ENCODE measurements at places on chromosomes 13 and 19.

GRCh38 chr13:113320226-113320875 lies 23.3 kb downstream of the LAMP1 start:
- no peak for DNase-seq

DNA sequence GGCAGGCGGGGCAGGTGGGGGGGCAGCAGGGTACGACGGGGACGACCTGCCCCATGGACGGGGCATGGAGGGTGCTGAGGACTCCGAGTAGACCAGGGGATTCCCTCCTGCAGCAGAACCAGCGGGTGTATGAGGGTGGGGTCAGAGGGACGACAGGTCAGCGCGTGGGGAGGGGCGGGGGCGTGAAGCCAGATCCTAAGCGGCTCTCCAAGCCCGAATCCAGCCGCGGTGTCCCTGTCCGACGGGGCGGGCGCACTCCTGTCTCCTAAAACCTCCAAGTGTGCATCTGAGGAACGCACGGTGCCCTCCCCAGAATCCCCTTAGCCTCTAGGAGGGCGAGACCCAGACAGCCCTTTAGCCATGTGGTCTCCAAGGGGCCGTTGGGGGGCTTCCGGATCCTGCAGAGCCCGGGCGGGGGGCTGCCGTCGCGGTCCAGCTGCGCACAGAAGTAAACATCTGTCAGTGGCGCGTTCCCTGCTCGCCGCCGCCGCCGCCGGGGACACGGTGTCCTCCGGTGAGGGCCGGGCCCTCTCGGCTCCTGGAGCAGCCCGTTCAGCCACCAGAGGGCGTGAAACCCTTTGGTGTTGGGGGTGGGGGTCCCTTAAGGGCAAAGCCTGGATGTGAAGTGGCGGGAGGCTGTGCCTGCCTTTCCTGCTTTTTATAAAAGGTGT lies 730 bp downstream of the NRTN start:
- DNase-seq, result no peak

DNA sequence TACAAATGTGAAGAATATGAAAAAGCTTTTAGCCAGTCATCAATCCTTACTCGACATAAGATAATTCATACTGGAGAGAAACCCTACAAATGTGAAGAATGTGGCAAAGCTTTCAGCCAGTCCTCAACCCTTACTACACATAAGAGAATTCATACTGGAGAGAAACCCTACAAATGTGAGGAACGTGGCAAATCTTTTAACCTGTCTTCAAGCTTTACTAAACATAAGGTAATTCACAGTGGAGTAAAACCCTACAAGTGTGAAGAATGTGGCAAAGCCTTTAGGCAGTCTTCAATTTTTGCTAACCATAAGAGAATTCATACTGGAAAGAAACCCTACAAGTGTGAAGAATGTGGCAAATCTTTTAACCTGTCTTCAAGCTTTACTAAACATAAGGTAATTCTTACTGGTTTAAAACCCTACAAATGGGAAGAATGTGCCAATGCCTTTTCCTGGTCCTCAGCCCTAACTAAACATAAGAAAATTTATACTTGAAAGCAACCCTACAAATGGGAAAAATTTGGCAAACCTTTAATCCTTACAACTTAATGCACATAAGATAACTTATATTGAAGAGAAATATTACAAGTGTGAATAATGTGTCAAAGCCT lies 74.1 kb upstream of the ZNF681 start:
- DNase-seq, result no peak

- no peak for DNase-seq
These were observed 11.9 kb upstream of the GDF15 start for GRCh38 chr19:18373892-18374629.

DNA sequence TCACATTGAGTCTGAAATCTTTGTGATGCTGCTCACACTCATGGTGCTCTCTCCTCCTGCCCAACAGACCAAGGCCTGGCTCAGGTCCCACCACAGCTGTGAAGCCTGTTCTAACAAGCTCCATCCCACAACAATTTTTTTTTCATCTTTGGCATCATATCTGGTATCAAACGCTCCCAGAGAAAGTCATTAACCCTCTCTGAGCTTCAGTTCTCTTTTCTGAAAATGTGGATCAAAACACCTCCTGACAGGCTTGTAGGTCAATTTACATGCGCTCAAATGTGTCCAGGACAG lies 224.4 kb downstream of the LACC1 start:
- no peak for DNase-seq

GRCh38 chr13:59342400-59342799 lies 821.3 kb downstream of the DIAPH3 start:
- no peak for DNase-seq

DNA sequence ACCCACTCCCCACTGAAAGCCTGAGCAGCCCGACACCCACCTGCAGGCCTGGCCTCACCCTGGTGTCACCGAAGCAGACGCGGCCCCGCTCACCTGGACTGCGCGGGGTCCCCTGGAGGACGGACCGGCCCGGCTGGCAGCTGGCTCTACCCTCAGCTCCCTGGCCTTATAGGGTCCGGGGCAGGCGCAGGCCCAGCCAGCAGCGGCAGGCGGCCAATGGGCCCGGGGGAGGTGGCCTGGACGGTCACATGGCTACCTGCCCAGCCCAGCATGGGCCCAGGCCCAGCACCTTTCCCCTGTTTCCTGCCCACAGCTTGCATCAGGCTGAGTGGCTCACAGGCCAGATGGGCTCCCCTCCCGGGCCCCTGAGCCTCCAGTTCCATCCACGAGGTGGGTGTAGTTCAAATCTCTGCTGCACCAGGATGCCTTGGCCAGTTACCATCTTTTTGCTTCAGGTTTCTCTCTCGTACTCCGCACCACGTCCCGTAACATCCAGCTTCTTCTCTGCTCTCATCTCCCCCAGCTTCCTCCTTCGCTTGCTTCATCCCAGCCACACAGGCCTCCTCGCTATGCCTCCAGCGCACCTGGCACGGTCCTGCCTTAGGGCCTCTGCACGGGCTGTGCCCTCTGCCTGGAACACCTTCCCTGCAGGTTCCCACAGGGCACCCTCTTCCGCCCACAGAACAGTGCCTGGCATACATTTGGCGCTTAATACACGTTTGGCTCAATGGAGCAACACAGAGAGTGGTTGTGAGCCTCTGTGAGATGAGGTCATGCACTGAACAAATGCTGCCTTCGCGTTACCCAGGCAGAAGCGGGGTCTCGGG lies at the start of gene PLIN4:
TSS of gene PLIN4 (minus strand) at position 142 of the 827 bp plus-strand sequence. CDS start 214 bp downstream, outside the sequence.
- no peak for DNase-seq

DNA sequence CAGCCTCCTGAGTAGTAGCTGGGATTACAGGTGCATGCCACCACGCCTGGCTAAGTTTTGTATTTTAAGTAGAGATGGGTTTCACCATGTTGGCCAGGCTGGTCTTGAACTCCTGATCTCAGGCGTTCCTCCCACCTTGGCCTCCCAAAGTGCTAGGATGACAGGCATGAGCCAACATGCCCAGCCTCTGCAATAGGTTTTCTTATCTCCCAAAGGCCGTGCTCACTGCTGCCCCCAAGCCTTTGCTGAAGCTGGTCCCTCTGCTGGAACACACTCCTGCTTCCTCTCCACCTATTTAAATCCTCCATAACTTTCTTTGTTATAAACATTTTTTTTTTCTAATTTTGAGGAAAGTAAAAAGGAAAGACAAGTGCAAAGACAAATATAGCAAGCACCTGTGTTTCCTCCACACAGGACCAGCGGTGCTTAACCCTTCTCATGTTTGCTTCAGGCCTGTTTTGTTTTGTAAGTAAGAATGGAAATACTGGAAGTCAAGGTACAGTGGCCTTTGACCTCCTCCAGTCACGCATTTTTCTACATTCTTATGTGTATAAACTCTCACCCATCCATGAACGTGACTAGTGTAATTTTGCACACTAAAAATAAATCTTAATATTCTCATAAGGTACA lies 14.5 kb upstream of the TNFAIP8L1 start:
- DNase-seq, result no peak
